Stimulated activated CD4-positive, alpha-beta T cell treated with anti-CD3 and anti-CD28 coated beads, Interleukin-1b, Interleukin-23, amount 100 ng/mL, for 1 hour (primary cell): ENCODE measurements at places on chromosomes 4 and X.

GRCh38 chr4:85474356-85474755 is 594 bp upstream of the ARHGAP24 start:
- no peak for DNase-seq

GRCh38 chrX:132025041-132025440 is 1.9 kb downstream of the STK26 start:
- DNase-seq: no peak

DNA sequence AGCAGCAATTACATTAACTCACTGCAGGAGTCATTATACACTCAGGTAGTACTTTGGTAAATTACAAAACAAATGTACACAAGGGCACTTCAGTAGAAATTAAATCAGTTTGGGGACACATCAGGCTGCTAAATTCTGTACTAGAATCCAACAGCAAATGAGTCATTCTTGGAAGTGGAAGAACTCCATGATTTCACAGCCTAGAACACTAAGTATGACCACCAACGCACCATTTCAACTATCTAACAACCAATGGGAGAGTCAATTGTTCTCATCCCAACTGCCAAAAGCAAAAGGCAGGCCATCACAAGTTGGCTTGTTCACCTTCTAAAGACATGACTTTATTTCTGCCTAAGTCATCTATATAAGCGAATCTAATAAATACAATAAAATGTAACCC is 26.6 kb downstream of the PPM1K start:
- DNase-seq: no peak

DNA sequence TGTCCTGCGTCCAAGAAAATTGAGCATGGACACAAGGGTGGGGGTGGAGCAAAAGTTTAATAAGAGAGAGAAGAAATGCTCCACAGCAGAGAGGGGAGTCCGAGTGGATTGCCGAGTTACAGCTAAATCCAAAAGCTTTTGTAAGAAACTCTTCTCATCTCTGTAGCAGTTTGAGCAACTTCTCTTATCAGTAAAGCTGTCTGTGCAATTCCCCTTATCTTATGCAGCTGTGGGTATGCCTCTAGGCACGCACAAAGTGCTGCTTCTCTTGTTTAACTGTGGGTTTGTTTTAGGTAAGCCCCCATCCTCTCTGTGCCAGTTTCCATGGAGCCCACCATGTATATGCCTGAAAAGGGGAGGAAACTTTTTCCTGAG is 44.8 kb downstream of the HMGB2 start:
- no peak for DNase-seq

GRCh38 chr4:156786713-156787112 is 184.9 kb downstream of the PDGFC start:
- DNase-seq: no peak

- DNase-seq: no peak
Observed at GRCh38 chrX:17521871-17522693, 147.1 kb downstream of the NHS start.

DNA sequence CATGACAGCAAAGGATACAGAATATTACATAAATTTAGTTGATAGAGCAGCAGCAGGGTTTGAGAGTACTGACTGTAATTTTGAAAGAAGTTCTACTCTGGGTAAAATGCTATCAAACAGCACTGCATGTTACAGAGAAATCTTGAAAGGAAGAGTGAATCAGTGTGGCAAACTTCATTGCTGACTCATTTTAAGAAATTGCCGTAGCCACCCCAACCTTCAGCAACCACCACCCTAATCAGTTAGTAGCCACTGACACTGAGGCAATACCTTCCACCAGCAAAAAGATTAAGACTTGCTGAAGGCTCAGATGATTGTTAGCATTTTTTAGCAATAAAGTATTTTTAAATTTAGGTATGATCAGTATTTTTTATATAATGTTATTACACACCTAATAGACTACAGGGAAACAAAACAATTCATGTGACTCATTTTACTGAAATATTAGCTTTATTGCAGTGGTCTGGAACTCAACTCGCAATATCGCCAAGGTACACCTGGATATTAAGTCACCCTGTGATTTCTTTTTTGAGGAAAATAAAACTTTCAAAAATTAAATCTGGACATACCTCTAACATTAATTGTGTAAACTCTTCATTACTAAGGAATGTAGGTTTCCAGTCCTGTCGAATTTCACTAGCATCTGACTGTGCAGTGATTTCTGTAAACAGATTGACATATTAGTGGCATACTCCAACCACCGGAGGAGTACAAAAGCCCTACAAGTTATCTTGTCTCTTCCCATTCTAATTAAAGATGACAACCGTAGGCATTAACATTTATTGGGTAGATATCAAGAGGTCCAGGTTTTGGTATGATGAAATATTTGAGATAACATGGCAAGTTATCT is 71.1 kb downstream of the CLOCK start:
- no peak for DNase-seq

DNA sequence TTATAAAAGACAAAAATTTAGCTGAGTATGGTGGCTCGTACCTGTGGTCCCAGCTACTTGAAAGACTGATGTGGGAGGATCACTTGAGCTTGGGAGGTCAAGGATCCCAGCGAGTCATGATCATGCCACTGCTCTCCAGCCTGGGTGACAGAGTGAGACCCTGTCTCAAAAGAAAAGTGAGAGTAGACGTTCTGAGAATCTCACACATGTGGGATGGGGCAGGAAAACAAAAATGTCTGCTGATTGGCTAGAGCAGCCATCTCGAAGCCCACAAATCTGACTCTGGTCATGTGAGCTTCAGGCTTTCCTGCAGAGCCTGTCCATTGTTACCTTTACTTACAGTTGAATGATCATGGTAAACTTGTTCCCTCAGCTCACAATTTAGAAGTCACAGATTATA is 23.1 kb upstream of the SLC9A7 start:
- no peak for DNase-seq

DNA sequence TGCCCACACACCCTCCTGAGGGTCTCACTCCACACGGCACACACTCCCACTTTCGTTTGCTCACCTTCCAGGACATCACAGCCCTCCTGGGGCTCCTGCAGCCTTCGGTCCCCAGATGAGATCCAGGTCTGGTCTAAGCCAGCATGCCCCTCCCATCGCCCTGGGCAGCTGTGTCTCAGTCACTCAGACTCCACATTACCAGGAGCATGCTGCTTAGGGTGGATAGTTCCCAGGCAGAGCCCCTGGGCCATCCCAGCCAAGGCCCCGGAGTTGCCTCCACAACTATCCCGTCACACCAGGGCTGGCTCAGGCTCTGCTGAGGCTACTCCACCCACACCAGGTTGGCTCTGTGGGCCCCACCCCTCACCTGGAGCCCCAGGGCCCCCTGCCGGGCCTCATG is 50.4 kb upstream of the PSAPL1 start:
- DNase-seq: no peak

- no peak for DNase-seq
Observed at GRCh38 chr4:7713757-7714156, 225.9 kb downstream of the AFAP1 start.

GRCh38 chr4:78601013-78601412 is 49.4 kb downstream of the ANXA3 start:
- DNase-seq: no peak

- DNase-seq: no peak
Observed at GRCh38 chr4:168150420-168151050, 58.2 kb downstream of the ANXA10 start.

- DNase-seq: no peak
Observed at GRCh38 chrX:112687189-112687691, 7.5 kb upstream of the LHFPL1 start.

DNA sequence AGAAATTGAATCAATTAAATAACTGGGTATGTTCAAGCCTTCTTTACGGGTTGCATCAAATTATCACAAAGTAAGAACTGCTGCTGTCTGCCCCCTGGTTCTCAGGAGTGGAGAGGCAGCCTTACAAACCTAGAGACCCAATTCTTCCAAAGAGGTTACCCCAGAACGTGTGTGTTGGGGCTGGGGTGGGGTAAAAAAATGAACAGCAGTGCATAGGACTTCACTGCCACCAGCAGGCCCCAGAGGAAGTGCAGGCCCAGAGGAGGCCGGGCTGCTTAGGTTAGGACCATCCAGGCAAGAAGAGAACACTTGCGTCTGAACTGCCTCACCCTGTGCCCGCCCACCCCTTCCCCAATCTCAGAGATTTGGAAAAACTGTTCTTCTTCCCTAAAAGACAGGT is 1.5 kb upstream of the NWD2 start:
- no peak for DNase-seq

- no peak for DNase-seq
Observed at GRCh38 chr4:156255230-156256007, 301.8 kb upstream of the CTSO start.

DNA sequence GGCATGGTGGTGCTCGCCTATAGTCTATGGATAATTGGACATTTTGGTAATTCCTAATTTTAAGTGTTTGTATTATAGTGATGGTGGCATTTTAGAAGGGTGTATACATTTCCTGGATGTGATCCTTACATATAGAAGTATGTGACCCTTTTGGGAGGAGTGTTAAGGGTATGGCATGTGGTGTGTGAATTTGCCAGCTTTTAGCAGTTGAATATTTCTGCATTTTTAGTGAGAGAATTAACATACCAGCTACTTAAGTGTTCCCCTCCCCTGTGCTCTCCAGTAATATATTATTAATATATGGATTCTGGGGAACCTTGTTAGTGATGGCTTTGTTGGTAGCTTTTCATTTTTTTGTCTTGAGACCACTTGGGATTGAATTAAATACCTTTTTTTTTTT is 55.3 kb downstream of the STAG2 start:
- no peak for DNase-seq

- DNase-seq: no peak
Observed at GRCh38 chrX:3268829-3269228, 77.6 kb downstream of the MXRA5 start.

- no peak for DNase-seq
Observed at GRCh38 chrX:123673813-123674212, 59.0 kb downstream of the THOC2 start.

DNA sequence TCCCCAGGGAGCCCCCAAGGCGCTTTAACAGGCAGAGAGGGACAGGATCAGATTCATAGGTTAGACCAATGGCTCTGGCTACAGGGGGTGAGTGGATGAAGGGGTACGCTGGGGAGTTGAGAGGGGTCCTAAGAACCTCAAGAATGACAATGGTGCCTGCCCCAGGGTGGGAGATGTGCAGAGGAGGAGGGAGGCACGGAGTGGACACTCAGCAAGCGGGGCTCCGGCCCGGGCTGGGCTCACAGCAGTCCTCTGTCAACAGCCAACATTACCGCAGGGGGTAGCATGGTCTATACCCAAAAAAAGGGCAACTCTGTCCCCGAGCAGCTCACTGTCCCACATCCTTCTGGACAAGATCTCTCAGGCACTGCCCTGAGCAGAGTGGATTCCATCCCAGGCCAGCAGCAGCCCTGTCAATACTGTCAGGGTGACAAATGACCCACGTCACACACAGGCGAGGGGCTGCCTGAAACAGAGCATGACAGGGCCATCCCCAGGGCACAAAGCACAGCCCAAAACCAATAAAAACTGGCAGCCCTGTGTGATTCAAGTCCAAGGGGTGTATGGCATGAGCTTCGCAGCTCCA is 47.7 kb upstream of the PPP2R2C start:
- DNase-seq: no peak

DNA sequence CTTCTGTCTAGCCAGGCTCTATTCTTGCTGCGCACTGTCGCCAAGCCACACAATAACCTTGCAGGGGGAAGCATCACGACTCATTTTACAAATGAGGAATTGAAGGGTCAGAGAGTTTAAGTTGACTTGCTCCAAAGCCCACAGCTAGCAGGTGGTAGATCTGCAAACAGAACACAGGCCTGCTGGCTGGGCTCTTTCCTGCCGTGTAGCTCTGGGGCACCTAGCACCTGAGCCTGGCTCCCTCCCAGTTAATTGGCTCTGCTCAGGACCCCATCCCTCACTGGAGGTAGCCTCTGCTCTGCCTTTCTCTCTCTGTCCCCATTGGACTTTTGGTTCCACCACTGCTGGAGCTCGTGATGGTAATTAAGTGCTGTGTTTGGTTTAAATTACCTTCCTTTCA is 98.5 kb downstream of the NSUN7 start:
- no peak for DNase-seq

GRCh38 chr4:121791481-121791880 is 9.6 kb upstream of the EXOSC9 start:
- DNase-seq: no peak

DNA sequence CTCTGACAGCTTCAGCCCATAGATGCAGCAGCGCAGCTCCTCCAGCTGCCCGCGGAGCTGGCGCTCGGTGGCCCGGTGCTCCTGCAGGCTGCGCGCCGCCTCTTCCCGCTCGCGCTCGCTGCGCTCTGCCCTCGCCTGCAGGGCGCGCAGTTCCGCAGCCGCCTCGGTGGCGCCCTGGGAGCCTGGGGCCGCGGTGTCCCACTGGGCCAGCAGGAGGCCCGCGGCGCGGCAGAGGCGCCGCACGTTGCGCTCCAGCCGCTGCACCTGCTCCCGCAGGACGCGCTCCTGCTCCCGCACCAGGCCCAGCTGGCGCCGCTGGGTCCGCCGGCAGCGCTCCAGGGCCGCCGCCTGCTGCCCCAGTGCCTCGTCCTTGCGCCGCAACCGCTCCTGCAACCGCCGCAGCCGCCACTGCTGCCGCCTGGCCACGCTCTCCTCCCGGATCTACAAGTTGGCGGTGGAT is 10.1 kb downstream of the C4orf50 start:
- no peak for DNase-seq

GRCh38 chr4:47462799-47463234 is 685 bp downstream of the COMMD8 start:
- no peak for DNase-seq

- DNase-seq: no peak
Observed at GRCh38 chrX:152343306-152343705, 107.8 kb downstream of the GABRA3 start.

DNA sequence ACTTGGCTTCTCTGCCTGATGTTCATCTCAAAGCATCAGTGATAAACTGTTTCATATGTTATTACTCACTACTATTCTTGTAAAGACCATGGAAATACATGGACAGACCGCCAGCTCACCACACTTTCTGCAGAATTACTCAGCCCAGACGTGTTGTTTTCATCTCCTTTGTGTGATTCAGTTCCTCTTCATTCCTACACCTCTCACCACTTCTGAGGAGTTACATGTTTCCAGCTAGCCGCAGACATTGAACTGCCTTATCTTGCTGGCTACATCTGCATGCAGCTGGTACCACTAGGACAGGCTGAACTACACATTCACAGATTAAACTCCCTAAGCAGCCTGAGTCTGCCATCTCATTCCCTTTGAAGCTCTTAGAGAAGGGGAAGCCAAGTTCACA is 443.2 kb upstream of the FGF16 start:
- DNase-seq: no peak
